ENCODE measurements at places on chromosomes 5 and 9.
A peak's percentile ranks its signal among the peaks of the same experiment; 100 is the strongest.

- DNase-seq: no peak
Measured at GRCh38 chr9:8821910-8822666, 1022.5 kb upstream of the DMAC1 start.

DNA sequence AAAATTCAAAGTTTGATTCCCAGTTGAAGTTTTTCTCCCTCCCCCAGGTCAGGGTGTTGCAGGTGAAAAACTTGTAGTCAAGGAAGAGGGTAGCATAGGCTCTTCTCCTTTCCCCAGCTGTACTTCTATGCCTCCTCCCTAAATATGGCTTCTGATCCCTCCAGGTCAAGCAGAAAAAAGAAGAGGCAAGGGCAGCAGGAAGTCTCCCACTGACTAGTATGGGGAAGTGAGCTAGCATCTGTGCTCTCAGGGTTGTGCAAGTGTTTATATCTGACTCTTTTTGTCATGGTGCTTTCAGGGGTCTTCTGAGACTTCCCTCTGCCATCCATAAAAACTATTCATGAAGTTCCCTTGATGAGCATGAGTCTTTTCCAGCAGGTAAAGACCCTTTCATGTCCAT is 76.0 kb downstream of the ATPSCKMT start:
- no peak for DNase-seq

DNA sequence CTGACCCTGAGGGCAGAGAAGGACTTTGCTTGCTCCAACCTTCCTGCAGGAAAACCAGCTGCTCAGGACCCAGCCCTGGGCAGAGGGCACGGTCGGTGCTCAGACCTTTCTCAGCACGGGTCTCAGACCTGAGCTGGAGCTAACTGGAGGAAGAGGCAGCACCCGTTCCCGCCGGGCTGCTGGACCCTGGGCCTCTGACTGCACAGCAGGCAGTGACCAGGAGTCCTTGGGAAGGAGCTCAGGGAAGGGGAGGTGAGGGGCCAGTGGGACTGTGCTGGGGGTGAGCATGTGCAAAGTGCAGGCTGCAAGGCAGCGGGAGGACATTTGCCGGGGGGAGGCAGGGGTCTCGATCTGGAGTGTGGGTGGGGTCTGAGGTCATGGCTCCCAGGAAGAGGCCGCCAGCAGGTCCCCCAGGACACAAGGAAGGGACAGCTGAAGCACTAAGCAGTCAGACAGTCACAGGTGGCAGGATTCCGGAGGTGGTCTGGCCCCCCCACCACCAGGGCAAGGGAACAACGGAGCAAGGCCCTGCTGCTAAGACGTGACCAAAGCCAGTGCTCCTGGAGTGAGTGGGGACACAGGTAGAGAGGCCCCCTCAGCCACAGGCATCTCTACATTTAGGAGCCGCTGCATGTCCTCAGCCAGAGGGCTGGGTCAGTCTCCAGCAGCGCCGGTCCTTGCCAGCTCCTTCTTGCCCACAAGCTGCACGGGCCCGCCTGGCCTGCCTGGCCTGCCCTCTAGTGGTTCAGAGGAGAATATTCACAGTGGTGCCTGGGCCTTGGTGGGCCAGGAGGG is 4.8 kb upstream of the DPM2 start:
- DNase-seq: peak; percentile 77

DNA sequence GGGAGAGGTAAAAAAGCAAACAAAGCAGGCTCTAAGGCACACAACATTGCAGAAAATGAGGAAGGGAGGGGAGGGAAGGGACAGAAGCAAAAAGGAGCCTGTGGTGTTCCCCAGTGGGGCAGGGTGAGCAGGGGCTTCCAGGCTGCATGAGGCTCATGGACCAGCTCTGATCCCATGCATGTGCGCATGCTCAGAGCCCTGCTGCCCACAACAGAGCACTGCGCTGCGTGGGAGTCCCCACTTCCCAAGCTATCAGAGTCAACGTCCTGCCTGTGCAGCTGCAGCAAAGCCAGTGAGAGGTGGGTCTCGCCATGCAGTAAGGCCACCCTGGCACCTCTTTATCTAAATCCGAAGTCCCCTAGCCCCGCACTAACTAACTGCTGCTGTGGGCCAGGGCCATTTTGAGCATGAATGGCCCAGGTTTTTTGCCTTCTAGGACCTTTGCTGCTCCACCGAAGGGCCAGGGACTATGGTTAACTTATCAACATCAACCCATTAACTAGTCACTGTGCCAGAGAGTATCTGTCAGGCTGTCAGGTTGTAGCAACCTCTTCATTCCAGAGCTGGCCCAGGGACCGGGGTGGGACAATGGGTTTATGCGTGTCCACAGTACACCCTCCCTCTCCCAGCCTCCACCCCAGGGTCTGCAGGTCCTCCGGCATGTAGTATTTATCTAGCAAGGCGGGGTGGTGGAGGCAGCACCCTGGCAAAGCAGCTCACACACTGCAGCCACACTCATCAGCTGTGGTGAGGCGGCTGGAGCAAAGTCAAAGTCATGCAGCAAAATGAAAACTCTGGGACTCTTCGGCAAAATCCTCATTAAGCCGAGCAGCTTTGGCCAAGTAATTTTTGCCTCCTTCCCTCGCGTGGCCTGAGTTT is 123.6 kb downstream of the SAXO1 start:
- DNase-seq: no peak

- no peak for DNase-seq
Measured at GRCh38 chr5:62722360-62722759, 143.7 kb downstream of the LRRC70 start.

DNA sequence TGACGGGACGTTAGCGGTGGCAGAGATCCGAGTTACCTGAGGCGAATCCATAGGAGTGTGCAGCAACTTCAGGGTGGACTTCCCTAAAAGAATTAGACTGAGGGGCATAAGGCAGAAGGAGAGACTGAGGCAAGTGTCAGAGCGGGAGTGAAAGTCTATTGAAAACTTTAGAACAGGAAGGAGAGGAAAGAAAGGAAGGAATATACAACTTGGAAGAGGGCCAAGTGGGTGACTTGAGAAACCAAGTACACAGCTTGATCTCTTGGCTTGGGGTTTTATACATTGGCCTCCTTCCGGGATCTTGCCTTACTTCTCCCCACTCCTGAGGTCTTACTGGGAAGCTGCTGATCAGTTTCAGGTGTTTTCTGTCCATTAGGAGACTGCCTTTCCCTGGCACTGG is 84.9 kb downstream of the SNX18 start:
- no peak for DNase-seq

GRCh38 chr9:83772860-83773259 is 44.7 kb downstream of the GKAP1 start:
- no peak for DNase-seq

DNA sequence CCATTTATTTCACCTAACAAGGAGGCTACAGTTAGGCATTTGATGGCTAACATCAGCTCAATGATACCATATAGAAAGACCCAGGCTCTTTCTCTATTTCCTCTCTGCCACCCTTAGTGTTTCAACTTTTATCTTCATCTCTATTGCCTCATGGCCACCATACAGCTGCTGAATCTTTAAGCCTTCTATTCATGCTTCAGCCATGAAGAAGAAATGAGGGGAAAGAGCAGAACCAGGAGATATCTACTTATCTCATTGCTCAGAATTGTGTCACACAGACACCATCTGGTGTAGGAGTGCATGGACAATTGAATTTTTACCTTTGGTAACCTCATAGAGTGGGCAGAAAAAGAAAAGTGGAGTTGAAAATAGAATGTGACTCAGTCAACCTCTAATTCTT is 6.7 kb downstream of the GAPT start:
- no peak for DNase-seq

DNA sequence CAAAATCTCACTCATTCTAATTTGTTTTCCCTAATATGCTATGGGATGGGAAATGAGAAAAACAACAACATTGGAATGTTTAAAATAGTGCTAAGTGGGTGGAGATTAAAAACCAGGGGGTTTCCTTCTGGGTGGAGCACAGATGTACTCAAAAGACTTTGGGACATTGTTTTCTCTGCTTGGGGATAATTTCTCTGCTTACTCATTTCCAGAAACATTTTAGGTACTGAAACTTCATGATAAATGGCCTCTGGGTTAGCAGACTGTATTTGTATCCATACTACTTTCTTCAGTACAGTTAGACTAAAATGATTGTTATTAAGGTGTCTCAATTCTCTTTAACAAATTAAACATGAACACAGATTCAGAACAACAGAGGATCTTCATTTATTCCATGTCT is 17.4 kb downstream of the ELOVL7 start:
- DNase-seq: no peak

GRCh38 chr5:45411971-45412612 is 284.1 kb downstream of the HCN1 start:
- no peak for DNase-seq

GRCh38 chr5:140312067-140312790 is 9.3 kb upstream of the PFDN1 start:
- DNase-seq: no peak

GRCh38 chr5:140571105-140571504 is 6.5 kb downstream of the SLC35A4 start:
- no peak for DNase-seq

GRCh38 chr9:5611321-5612184 is 17.4 kb upstream of the RIC1 start:
- DNase-seq: no peak

DNA sequence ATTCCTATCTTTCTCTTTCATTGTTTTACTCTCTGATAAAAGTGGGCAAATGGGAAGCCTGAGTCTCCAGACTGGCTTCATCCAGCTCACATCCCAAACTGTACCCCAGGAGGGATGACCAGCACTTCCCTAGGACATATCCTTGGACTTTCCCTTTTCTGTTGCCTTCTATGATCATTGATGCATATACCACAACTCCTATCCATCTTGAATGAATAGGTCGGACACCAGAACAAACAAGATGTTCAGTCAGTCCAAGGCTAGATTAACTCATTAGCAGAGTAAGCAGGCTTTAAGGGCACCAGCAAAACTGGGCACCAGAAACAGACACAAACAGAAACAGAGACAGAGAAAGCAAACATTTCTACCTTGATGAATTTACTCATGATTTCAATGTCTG is 159.1 kb upstream of the RGMB start:
- DNase-seq: no peak

GRCh38 chr5:125695996-125696655 is 727.1 kb upstream of the GRAMD2B start:
- DNase-seq: no peak

DNA sequence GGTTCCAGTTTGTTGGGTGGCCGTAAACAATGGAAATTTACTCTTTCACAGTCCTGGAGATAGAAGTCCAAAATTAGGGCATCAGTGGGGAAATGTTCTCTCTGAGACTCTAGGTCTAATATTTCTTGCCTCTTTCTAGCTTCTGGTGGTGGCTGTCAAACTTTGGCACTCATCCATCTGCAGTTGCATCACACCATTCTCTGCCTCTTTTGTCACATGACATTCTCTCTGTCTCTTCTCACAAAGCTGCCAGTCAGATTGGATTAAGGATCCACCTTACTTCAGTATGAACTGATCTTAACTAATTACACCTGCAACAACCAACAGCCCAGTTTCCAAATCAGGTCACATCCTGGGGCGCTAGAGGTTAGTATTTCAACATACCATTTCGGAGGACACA is 222.9 kb upstream of the FTMT start:
- DNase-seq: no peak

DNA sequence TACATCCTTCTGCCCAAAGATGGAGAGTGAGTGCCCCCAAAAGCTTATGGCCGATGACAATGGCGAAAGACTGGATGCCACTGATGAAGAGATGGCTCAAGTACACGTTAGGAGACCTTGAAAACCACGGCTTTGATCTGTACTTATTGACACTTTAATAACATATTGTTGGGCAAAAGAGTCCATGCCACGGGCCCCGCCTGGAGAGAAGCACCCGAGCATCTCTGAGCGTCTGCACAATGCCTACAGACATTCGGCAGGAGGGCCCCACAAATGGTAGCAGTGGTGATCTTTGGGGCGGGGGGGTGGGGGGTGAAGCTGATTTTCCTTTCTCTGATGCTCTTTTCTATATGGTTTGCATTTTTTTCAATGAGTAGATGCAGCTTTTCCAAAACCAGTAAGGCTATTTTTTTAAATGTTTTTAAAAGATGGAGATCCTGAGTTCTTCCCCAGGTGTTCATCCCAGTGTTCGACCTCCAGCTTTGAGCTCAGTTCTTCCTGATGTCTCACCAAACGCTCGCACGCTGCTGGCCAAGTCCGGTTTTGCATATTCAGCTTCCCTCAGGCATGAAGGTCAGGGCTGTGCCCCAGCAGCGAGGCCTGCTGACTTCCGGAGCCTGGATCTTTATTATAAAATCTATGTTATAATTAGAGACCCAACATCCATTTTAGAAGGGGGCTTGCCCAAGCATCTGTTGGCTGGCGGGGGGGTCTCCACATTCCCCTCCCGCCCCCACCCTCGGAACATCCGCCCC is 34.3 kb upstream of the BARHL1 start:
- DNase-seq: no peak

- DNase-seq: no peak
Measured at GRCh38 chr9:136543830-136544547, 1.9 kb downstream of the NOTCH1 start.

- DNase-seq: no peak
Measured at GRCh38 chr5:135433681-135434426, 13.3 kb downstream of the DCANP1 start.

- DNase-seq: no peak
Measured at GRCh38 chr5:174348311-174348981, 302.9 kb downstream of the NSG2 start.

GRCh38 chr5:138000102-138000723 is 32.7 kb downstream of the FAM13B start:
- no peak for DNase-seq

DNA sequence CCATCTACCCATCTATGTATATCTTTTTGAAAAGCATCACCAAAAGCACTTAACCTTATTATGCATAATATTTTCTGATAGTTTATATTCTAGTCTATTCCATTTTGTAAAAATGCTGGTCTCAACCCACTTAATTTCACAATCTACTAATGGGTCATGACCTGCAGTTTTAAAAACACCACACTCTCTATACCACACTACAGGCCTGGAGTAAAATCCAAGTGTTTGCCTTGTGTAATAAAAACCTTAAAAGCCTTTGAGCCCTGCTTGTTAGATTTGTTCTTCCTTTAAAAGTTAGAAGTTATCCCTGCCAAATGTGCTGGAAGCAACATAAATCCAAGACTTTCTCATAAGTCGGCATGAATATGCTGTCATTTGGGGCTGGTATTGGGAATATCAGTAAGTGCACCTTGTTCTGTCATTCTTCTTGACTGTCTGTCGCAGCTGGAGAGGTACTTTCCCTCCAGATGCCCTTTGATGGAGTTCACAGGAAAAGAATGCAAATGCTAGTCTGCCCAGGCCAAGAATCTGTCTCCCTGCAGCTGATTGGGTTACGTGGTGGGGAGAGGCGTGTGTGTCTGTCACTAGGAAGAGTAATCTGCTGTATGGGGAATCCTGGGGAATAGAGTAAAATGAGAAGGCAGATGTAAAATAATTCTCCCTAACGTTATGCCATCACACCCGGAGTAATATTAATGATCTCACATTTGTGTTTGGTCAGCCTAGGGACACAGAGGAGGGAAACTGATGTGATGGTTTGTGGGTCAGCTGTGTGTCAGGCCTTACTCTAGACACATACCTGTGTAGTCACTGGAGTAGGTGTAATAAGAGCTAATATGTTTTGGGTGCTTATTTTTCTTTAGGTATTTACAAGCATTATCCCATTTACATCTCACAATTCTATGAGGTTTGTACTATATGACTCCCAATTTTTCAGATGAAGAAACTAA is 79.4 kb downstream of the ZNF366 start:
- no peak for DNase-seq

All from endothelial cell (in vitro differentiated cells).